ENCODE measurements at places on chromosomes 6 and 20.

GRCh38 chr6:111550953-111551352 lies 54.7 kb downstream of the TRAF3IP2 start:
- no peak for DNase-seq

DNA sequence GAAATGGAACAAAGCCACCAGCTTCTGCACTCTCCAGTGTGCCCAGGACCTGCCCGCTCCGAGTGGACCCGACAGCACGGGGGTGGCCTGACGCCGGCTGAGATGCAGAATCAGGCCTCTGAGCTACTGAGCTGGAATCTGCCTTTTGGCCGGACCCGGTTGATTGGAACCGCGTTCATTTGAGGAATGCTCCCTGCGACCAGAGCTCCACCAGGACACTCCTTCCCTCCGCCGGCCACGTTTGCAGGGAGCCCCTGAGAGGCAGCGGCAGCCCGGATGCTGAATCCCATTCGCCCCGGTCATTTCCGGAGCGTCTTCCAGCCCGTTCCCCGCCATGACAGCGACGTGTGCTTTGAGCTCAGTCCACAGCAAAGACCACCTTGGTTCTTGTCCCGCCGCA lies 392.7 kb downstream of the THBS2 start:
- no peak for DNase-seq

DNA sequence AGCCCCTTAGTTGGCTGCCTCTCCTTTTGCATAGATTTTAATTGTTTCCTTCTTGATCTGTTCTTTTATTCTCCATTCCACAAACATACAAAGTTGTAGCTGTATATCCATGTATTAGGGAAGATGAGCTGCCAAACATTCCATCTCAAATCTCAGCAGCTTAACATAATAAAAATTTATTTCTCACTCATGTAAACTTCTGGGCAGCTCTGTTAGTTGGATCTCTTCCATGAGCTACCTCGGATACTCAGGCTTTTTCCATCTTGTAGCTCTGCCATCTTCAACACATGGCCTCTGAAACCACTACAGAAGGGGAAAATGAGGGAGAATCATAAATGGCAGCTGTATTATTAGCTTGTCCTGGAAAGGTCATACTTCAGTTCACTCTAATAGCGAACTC lies 149.4 kb upstream of the BMP2 start:
- DNase-seq = no peak

- no peak for DNase-seq
These were observed 240.1 kb downstream of the KCNQ5 start for GRCh38 chr6:72861935-72862432.

GRCh38 chr6:6772751-6773150 lies 184.2 kb downstream of the LY86 start:
- no peak for DNase-seq

- no peak for DNase-seq
These were observed 13.7 kb downstream of the BPIFA1 start for GRCh38 chr20:33249456-33249855.

- DNase-seq = no peak
These were observed 4.5 kb upstream of the SIRPA start for GRCh38 chr20:1890469-1891262.

DNA sequence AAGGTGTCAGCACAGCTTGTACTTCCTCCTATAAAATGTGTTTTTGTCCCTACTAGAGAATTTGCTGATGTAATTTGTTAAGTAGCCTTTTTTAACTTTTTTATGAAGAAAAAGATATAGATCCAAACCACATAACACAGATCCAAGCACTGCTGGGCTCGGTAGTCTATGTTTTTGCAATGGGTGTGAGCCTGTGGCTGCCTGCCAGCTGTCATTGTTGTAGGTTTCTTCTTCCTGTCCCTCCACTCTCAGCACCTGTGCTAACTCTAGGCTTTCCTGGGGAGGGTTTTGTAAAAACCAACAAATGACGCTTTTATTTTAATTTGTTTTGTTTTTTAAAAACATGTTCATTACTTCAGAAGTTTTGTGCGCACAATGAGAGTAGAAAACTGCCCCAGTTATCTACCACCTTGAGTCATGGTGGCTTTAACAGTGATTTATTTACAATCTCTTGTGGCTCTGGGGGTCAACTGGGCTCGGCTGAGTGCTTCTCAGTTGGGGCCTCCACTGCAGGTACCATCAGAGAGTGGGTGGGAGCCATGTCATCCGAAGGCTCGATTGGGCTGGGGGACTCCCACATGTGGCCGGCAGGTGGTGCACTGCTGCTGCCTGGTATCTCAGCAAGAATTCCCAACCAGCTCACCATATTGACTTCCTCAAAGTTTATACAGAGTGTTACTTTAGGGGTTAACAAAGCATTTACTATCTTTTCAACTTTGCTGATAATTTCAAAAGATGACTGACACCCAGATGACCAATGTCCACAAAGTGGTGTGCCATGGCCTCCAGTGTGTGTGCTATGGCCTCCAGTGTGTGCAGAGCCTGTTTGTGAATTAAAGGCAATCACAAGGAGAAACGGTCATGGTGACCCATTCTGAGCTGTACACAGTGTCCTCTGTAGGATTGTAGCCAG lies 3.0 kb upstream of the CCR6 start:
- no peak for DNase-seq
